ENCODE measurements at places on chromosomes 16 and 17.

DNA sequence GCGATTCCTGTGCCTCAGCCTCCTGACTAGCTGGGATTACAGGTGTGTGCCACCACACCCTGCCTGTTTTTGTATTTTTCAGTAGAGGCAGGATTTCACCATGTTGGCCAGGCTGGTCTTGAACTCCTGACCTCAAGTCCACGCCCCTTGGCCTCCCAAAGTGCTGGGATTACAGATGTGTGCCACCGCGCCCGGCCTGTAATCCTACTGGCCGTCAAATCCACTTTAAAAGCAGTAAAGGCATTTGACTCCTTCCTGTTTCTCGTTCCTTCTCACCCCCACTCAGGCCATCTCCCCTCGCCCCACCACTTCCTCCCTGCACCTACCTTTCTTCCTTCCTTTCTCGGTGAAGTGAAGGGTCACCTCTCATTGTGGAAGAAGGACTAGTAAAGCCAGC, 69.4 kb upstream of the CREBBP start:
- DNase-seq, result no peak

GRCh38 chr16:58085584-58086251, 43.5 kb downstream of the CFAP20 start:
- no peak for DNase-seq

- no peak for DNase-seq
Observed at GRCh38 chr17:4766201-4766600, 5.5 kb upstream of the TM4SF5 start.

- DNase-seq, result no peak
Observed at GRCh38 chr17:3870871-3871306, 22.0 kb downstream of the CAMKK1 start.

GRCh38 chr16:84071121-84071520, 28.5 kb upstream of the SLC38A8 start:
- DNase-seq, result no peak

DNA sequence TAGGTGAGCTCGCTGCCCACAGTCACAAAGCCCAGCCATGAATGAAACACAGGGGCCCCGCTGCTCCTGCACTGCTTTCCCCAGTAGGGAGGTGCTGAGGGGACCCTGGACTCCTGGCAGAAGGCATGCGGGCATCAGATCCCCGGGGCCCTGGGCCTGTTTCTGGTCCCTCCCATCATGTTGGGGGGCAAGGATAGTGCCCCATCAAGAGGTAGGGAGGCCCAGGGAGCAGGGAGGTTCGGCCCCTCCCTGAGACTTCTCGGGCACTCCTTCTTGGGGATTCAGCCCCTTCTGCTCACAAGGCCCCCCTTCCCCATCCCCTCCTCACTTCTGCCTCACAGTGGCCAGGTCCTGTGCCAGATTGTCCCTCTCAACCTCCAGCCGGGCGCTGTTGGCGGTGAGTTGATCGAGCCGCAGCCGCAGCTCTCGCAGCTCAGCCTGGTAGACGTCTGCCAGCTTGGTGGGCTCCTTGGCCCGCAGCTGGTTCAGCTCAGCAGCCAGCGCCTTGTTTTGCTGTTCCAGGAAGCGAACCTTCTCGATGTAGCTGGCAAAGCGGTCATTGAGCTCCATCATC, 515 bp downstream of the GFAP start:
- no peak for DNase-seq

DNA sequence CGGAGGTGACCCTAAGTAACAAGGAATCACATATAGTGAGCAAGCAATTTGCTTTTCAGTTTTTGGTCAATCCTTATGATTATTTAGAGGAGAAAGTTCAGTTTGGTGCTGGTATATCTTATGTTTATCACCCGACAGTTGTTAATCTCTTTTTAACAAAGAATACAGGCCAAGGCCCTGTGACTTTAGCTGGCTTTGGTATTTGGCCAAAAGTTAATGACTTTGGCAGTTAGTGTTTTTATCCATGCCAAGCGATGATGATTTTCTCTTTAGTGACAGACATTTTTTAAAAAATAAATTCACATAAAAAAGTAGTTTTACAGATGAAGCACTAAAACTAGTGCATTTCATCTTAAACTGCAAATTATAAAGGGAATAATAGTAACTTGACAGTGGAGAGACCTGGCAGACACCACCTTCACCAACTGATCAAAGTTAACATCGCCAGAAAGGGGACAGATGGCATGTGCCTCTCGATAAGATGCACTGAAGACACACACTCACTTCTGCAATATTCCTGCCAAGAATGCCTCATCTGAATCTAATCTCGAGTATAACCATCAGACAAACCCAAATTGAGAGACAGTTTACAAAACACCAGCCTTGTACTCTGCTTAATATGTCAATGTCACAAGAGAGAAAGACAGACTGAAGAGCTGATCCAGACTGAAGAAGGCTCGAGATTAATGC, 6.9 kb downstream of the DEXI start:
- no peak for DNase-seq

GRCh38 chr16:49854188-49854795, 1.6 kb downstream of the ZNF423 start:
- no peak for DNase-seq

DNA sequence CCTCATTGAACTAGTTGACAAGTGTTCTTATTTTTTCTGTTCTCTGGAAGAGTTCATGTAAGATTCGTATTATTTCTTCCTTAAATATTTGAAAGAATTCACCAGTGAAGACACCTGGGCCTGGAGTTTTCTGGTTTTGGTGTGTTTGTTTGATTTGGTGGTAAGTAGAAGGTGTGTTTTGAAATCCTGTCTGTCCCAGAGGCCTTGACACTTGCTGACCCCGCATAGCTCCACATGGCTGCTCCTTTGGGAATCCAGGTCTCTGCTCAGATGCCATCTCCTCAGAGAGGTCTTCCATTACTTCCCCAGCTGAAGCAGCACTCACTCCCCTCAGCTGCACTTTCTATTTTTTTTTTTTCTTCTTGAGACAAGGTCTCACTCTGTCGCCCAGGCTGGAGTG, 5.7 kb upstream of the NUP93 start:
- no peak for DNase-seq

Data from stimulated activated CD4-positive, alpha-beta T cell treated with anti-CD3 and anti-CD28 coated beads, TNF-alpha, amount 100 ng/mL, for 24 hours (primary cell).